Stimulated activated CD8-positive, alpha-beta memory T cell treated with anti-CD3 and anti-CD28 coated beads, Interleukin-7, amount 100 ng/mL, for 24 hours (primary cell): ENCODE measurements at places on chromosomes 16 and 17.

DNA sequence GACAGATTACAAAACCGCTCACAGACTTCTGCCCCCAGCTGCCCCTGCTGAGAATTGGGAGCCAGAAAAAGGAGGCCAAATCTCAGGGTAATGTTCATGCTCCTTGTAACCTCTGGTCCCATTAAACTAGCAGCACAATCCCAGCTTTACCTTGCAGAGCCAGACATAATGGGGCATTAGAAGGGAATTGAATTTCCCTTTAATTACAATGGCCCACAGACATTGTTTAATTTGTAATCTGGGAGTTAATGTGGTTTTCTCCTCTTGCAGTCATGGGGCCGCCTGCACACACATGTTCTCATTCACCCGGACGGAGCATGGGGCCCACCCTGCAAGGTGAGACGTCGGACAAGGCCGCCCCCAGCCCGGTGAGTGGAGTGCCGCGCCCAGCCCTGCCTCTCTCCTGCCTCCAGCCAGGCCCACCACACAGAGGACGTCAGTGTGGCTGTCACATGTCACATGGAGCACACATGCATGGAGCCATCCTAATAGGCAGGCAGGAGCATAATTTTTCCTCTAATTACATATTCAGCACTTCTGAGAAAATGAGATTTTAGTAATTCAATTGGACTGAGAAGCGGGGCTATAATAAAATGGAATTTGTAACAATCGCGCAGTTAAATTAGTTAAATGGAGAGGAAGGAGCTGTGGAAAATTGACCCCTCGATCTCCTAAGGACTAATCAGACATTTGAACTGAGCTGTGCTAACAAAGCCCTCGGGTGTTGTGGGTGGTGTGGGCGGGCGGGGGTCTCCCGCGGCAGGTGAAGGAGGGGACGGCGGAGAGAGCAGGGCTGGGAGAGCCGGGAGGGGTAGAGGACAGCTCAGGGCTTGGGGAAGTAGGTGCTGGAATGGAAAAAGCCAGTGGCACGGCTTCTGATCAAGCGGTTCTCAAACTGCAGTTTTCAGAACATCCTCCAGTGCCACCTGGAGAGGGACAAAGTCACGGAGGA lies 87.7 kb downstream of the ENGASE start:
- DNase-seq: no peak

DNA sequence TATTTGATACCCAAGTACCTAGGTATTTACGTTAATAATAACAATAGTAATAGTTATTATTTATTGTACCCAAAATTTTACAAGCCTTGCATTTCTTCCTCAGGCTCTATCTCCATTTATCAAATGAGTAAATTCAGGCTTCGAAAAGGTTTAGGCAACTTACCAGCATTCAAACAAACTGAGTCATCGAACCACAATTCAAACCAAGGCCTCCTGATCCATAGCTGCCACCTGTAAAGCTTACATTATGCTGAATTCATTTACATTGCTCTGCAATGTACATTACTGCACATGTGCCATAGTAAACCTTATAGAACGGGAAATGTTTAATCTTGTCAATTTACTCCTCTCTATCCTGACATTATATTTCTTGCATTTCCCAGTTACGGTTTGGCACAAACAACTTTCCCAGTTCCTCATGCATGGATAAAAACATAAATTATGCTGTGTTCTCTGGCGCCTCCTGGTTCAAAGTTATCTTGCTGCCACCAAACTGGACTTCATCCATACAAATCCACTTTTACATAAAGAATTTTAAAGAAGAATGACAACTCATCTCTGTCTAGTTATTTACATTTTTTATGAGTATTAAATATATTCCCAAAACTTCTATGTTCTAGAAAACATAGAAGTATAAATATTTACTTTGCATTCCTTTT lies 360.6 kb upstream of the SOX9 start:
- no peak for DNase-seq

GRCh38 chr17:28788100-28788499 lies 44.3 kb downstream of the TRAF4 start:
- DNase-seq: no peak

DNA sequence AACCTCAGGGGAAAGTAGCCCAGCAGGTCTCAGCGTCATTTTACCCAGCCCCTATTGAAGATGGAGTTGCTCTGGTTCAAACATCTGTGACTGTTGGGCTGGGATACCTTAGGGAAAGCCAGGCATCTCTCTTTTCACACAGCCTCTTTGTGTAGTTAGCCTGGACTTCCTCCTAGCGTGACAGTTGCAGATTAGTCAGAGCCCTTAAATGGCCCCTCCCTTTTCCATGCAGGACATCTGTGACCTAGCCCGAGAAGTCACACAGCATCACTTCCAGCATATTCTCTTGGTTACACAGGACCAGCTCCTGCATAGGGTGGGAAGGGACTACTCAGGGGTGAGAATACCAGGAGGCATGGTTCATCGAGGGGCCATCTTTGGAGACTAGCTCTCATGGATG lies 375.0 kb upstream of the RBFOX1 start:
- no peak for DNase-seq

- no peak for DNase-seq
Measured at GRCh38 chr16:75139498-75139897, 8.8 kb upstream of the ZFP1 start.

- peak; percentile 95 for DNase-seq
Measured at GRCh38 chr17:31549525-31550388, 158.3 kb downstream of the RAB11FIP4 start.

DNA sequence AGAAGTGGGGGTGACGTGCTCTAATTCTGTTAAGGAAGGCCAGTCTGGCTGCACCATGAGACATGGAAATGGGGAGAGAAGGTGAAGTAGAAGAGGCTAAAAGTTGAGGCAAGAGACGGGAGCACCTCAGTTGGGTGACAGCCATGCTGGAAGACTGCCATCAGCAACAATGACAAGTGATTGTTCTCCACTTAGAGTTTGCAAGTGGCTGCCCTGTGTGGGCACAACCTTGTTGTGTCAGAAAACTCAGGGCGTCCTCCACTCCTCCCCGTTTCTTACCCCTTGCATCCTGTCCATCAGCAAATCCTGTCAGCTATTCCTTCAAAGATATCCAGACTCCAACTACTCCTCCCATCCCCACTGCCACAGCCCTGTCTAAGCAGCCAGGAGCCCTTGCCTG lies 17.6 kb downstream of the CES1 start:
- DNase-seq: no peak

GRCh38 chr17:82328141-82328993 lies 5.2 kb downstream of the SECTM1 start:
- no peak for DNase-seq

GRCh38 chr16:24700549-24701392 lies 28.7 kb upstream of the TNRC6A start:
- no peak for DNase-seq

DNA sequence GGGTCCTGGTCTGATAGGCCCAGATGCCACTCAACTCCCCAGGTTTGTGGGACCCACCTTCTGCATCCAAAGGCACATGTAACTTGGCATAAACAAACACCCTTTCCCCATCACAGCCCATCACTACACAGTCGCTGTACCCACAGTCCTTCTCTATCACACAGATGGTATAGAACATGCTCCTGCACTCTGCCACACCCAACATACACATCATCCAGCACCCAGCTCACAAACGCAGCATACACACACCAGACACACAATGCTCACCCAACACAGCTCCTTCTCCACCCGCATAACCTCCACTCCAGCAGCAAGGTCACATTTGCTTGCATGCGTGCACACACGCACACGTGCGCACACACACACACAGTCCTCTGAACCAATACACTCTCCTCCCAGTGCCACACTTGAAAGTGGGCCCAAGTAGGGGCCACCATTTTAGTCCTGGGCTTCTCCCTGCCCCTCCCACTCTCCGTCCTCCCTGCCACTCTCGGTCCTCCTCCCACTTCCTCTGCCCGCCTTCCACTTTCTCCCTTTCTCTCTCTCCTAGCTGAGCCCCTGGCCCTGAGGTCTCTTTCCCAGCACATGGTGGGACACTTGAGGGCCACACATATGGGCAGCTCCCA lies 8.5 kb upstream of the TMEM92 start:
- no peak for DNase-seq

DNA sequence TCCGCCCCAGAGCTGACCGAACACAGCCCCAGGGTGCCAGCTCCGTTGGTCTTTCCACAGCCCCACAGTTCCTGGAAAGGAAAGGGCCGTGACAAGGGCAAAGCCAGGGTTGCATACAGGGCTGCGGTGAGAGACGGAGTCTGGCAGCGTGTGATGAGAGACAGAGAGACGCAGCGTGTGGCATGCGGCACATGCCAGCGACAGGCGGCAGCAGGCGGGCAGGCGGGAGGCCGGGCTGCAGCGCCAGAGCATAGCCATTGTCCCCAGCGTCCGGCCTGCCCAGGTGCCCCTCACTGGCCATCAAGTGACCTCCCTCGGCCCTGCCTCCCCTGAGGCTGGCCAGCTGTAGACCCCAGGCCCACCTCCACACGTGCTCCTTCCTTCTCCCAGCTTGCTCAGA lies 8.6 kb downstream of the RTN4RL1 start:
- DNase-seq: no peak

- DNase-seq: no peak
Measured at GRCh38 chr17:32912218-32912897, 15.6 kb upstream of the TMEM98 start.

GRCh38 chr17:55426851-55427586 lies 5.4 kb upstream of the MMD start:
- DNase-seq: no peak

- DNase-seq: no peak
Measured at GRCh38 chr16:3642397-3643094, 11.9 kb upstream of the DNASE1 start.

DNA sequence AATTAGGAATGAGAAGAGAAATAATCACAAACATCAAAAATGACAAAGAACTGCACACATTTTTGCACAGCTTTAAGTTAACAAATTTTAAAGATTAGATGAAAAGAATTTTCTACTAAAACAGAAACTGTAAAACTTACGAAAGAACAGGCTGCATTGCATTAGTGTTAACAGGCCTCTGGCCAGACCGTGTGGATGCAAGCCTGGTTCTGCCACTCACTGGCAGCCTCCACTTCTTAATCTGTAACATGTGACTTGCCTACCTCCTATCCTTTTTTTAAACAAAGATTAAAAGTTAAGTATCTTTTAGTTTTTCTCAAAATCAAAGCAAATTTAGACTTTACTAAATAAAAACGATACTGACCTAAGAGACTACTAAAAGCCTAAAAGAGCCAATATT lies 37.5 kb downstream of the CREBBP start:
- DNase-seq: no peak

- no peak for DNase-seq
Measured at GRCh38 chr17:60321336-60322055, 70.4 kb downstream of the USP32 start.

- DNase-seq: no peak
Measured at GRCh38 chr17:79046197-79046915, 22.4 kb downstream of the C1QTNF1 start.

DNA sequence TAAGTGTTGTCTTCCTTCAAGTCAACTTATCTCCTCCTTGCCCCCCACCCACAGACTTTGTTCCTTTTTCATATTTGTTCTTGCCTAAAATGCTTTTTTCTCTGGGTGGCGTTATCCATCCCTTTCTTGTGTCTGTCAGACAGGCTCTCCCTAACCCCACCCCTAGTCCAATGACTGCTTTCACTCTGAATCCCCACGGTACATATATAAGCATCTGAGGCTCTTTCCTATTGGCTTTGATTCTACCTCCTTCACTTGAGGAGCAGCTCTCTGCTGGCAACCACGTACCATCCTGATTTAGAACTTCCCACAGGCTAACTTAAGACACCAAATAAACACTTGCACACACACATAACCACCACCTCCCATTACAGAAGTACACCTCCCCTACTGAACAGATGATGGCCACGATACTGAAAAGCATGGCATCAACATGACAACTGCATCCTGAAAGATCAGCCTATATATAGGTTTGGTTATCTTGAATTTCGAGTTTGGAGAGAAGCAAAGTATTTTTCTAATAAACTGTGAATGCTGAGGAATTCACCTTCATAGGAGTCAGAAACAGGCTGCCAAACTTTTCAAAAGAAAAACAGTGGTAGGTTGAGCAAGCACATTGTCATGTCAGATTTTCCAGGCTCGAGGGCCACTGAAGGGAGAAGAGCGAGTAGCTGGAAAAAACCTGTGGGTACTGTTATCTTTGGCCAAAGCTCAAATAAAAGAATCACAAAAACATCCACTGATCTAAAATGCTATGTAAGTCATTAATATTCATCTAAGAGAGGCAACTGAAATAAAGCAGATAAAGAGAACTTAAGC lies 24.3 kb downstream of the STAT3 start:
- no peak for DNase-seq

DNA sequence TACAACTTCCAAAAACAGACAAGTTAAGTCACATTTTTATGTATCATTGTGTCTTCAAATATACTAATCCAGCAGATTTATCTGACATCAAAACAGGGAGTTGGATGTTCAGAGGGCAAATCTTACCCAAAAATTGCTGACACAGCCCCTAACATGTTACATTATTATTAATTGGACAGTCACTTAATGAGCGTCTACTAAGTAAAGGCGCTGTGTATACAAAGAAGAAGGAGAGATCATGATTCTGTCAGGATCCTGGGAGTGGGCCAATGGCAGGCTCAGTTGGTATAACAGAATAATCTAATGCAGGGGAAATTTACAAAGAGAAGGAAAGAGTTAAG lies 18.4 kb upstream of the CD300E start:
- DNase-seq: no peak

DNA sequence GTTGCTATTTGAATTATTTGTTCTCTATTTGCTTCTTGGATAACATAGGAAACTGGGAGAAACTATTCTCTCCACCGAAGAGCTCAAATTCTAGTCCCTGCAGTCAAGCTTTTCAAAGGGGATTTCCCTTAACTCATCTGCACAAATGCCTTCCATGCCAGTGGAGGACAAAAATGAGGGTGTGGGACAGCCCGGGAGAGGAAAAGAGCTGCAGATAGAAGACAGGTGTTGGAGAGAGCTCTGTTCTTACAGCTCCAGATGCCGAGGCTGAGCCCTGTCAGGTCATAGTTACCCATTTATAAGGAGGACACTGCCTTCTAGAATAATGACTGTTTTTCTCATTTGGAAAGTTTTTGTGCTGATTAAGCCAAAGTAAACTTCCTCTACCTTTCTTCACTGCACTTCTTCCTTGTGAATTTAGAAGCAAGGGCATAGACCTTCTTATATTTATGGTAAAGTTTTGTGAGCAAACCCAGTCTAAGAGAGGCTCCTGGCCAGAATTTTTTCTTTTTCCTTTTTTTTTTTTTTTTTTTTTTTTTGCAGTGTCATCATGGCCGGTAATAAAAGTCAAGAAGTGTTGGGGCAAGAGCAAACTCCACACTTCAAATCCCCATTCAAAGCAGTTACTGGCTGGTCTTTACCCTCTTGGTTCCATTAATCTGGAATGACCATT lies 177.2 kb downstream of the ABCC12 start:
- DNase-seq: no peak

DNA sequence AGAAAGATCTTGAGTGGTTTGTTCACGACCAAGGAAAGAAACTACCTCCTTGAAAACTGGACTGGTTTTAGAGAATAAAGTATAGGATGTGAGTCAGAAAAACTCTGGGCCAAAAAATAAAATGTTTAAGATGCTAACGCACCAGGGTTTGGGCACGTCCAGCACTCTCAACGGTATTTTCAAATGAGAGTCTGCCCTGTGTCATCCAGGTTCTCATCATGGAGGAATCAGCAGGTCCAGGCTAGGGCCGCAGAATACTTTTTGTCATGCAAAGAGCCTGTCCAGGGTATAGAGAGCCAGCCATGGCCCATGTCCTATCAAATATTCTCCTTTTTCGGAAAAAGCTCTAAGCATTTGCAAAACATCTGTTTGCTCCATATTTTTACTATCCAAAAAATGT lies 2.4 kb downstream of the NXN start:
- DNase-seq: no peak
